IMR-90 (cell line): ENCODE measurements at places on chromosomes 3 and 15. TPM values are rescaled to one million over a fixed set of nuclear protein-coding genes. Genes with fewer than 3 reads are reported as not detected.

GUCA1C gene
- polyA plus RNA-seq = not detected in 2 replicates

PPP1R14D gene
- not detected in 2 replicates for polyA plus RNA-seq

GRCh38 chr3:29408676-29409075, 127.8 kb downstream of the RBMS3 start:
- H3K27me3 ChIP-seq = no peaks in the 10 kb centered on the region
- H3K4me3 ChIP-seq = no peak overlapping the region
- H3K4me1 ChIP-seq = peaks cover 4% of the 10 kb centered on the region; the same call in 1 of the 2 replicates
- no peak overlapping the region for H3K27ac ChIP-seq

HHLA2 gene
- polyA plus RNA-seq = not detected in 2 replicates

DNA sequence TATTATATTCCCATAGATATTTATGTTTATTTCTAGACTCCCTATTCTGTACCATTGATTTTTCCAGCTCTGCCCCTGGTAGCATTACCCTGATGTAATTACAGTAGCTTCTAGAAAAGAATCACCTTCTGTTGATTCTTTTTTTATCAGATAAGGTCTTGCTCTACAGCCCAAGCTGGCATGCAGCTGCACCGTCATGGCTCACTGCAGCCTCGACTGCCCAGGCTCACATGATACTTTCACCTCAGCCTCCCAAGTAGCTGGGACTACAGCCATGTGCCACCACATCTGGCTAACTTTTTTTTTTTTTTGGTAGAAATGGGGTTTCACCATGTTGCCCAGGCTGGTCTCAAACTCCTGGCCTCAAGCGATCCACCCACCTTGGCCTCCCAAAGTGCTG, 41.8 kb downstream of the SLC24A1 start:
- no peak overlapping the region for H3K27ac ChIP-seq
- no peaks in the 10 kb centered on the region for H3K27me3 ChIP-seq
- 0 out of 2 replicates have a peak, but pooled peaks cover 2% of the 10 kb centered on the region for H3K4me1 ChIP-seq
- H3K4me3 ChIP-seq = no peak overlapping the region

DNA sequence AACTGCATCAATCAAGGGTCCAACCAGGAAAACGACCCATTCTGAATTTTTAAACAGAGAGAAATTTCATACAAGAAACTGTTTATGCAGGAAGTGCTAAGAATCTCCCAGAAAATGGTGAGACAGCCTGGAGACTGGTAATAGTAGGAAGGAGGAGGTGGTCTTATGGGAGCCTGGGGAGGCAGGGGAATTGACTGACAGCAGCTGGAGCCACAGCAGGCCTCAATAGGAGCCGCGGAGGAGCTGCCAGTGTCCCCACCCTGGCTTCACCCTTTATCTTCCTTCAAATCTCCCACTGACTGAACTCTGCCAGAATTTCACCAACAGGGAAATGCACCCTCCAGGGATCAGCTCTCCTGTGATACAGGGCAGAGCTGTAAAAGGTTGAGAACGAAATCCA, 7.5 kb upstream of the C3orf80 start:
- H3K27ac ChIP-seq = no peak overlapping the region
- no peak overlapping the region for H3K4me3 ChIP-seq

DNA sequence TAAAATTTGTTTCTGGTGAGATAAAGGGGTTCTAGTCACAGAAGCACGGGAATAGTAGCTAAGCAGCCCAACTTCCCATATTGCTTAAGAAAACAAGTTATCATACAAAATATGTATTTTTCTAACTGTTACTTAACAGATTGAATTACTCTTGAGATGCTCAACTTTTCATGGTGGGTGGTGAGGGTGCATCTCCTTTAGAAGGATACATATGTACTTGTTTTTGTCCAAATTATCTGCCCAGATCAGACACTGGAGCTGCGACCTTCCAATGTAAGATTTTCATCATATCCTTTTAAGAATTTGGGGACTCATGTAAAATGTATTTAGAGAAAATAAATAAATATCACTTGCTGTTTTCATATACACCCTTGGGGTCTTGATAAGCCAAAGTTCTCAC, 252.2 kb upstream of the SOX2 start:
- no peak for DNase-seq
- no peak overlapping the region for H3K27ac ChIP-seq
- H3K27me3 ChIP-seq = no peaks in the 10 kb centered on the region
- H3K4me3 ChIP-seq = no peak overlapping the region
- H3K36me3 ChIP-seq = no peaks in the 10 kb centered on the region
- no peaks in the 10 kb centered on the region for H3K4me1 ChIP-seq

- H3K27me3 ChIP-seq = no peaks in the 10 kb centered on the region
- no peak overlapping the region for H3K4me3 ChIP-seq
- DNase-seq = no peak
- no peak overlapping the region for H3K27ac ChIP-seq
Observed at GRCh38 chr3:109339197-109339596, 1.9 kb upstream of the DPPA4 start.

DNA sequence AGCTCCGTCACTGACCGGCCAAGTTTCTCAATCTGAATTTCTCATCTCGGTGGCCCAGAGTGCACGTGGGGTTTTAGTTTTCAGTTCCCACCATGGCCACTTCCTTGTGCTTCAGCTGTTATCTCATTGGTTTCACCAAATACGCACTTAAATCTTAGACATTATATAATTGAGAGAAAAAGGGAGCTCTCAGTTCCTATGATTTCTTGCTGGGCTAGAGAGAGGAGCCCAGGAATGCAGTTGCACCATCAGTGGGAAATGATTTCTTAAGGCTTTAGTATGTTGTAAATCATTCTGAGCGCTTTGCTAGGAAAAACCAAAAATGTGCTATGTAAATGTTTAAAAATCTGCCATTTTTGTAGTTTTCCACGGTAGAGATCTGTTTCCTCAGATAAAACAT, 53.2 kb downstream of the OXNAD1 start:
- H3K4me1 ChIP-seq = peaks cover 21% of the 10 kb centered on the region
- no peaks in the 10 kb centered on the region for H3K27me3 ChIP-seq
- H3K27ac ChIP-seq = peak overlapping the region; percentile 91
- H3K4me3 ChIP-seq = no peak overlapping the region

- DNase-seq = no peak
- H3K27me3 ChIP-seq = no peaks in the 10 kb centered on the region
- H3K4me3 ChIP-seq = no peak overlapping the region
- no peaks in the 10 kb centered on the region for H3K4me1 ChIP-seq
Observed at GRCh38 chr3:21484828-21485144, 266.2 kb downstream of the ZNF385D start.

DNA sequence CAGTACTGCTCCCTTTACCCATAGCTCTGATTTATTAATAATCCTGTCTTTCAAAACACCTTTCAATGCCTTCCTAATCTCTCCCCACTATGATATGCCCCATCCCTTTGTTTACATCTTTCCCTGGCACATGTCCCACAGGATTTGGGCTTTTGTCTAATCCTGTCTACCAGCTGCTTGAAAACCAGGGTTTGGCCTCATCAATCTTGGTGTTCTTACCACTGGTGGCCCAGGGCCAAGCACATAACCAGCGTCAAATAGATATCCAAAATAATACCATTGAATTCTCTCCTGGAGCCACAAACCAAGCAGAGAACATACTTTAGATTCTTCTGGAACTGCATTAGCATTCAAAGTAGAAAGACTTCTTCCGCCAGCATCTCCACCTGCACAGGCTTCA, 104.8 kb upstream of the PPP2R3A start:
- H3K27me3 ChIP-seq = peaks cover 2% of the 10 kb centered on the region; the same call in 1 of the 2 replicates
- no peak overlapping the region for H3K27ac ChIP-seq
- no peaks in the 10 kb centered on the region for H3K36me3 ChIP-seq

DNA sequence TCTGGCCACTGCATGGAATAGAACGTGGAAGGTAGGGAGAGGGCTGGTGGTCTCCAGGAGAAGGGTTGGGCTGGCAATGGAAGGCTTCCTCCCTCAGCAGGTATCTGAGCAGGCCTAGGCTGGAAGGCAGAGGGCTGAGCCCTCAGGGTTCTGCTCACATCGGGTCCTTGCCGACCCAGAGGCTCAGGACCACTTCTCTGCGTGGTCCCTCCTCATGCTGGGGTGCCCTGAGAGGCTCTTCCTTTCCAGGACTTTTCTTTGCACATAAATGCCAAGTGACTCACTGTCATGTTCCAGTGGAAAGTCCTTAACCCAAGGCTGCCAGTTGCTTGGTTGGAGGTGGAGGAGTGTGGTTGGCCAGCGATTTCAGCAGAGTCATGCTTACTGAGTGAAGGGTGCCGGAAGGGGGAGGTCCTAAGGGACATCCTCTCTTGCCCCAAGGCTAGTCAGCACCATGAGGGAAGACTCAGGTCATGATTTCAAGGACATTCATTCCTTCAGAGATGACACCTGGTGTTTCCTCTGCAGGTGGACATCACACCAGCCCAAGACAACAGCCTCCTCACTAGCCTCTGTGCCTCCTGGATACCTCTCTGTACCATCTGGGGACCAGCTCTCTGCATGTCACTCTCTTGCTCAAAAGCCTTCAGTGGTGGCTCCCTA, 8.2 kb downstream of the SLC6A6 start:
- no peak overlapping the region for H3K4me3 ChIP-seq
- no peaks in the 10 kb centered on the region for H3K27me3 ChIP-seq
- peaks cover 35% of the 10 kb centered on the region for H3K4me1 ChIP-seq
- H3K36me3 ChIP-seq = peaks cover 18% of the 10 kb centered on the region
- peak overlapping the region; percentile 35 for H3K27ac ChIP-seq
- DNase-seq = peak; percentile 92

GRCh38 chr15:99692825-99693224, 40.4 kb downstream of the LYSMD4 start:
- peaks cover 21% of the 10 kb centered on the region for H3K36me3 ChIP-seq
- H3K27me3 ChIP-seq = no peaks in the 10 kb centered on the region
- no peak overlapping the region for H3K27ac ChIP-seq
- H3K4me3 ChIP-seq = no peak overlapping the region
- no peaks in the 10 kb centered on the region for H3K4me1 ChIP-seq

GRCh38 chr3:143237077-143237627, 117.6 kb downstream of the CHST2 start:
- H3K36me3 ChIP-seq = no peaks in the 10 kb centered on the region
- no peaks in the 10 kb centered on the region for H3K27me3 ChIP-seq
- DNase-seq = no peak
- H3K27ac ChIP-seq = no peak overlapping the region
- no peak overlapping the region for H3K4me3 ChIP-seq

DNA sequence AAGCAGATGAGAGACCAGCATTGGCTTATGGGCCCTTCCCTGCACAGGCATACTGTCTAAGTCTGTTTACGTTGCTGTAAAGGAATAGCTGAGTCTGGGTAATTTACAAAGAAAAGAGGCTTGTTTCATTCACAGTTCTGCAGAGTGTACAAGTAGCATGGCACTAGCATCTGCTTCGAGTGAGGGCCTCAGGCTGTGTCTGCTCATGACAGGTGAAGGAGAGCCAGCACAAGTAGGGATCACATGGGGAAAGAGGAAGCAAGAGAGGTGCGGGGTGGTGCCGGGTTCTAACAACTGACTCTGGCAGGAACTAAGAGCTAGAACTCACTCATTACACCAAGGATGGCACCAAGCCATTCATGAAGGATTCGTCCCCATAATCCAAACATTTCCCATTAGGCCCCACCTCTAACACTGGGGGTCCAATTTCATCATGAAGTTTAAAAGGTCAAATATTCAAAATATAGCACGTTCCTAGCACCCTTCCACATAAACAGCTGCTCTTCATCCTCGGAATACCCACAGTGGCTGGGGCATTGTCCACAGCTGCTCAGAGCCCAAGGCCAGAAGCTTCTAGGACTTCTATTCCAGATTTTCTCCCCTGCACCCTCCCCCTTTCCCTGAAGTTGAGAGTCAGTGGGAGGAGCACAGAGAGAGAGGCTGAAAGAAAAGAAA, 5.6 kb downstream of the RTP3 start:
- H3K4me1 ChIP-seq = peaks cover 30% of the 10 kb centered on the region
- H3K27me3 ChIP-seq = no peaks in the 10 kb centered on the region
- H3K4me3 ChIP-seq = no peak overlapping the region
- no peaks in the 10 kb centered on the region for H3K36me3 ChIP-seq
- peak; percentile 23 for DNase-seq

DNA sequence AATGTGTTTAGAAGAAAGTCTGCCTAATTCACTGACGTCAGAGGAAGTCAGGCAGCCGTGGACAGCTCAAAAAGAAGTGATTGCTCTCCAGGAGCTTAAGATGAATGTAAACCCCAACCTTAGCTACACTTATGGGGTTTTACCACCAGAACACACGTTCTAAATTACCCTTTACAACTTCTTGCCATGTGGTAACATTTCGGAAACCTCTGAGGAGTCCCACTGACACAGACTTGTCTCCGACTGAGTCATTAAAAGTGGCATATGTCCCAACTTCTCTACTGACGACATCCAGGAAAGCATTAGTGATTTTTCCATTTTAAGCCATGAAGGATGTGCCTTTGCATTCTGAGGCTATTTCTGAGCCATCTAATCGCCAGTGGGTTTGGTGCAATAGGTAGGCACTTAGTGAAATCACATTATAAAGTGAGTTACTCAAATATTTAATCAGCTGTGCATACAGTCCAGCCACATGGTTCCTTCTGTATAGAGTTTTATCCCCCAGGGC, 32.4 kb downstream of the C2CD4A start:
- peak; percentile 51 for DNase-seq
- no peaks in the 10 kb centered on the region for H3K36me3 ChIP-seq
- H3K27ac ChIP-seq = no peak overlapping the region

DNA sequence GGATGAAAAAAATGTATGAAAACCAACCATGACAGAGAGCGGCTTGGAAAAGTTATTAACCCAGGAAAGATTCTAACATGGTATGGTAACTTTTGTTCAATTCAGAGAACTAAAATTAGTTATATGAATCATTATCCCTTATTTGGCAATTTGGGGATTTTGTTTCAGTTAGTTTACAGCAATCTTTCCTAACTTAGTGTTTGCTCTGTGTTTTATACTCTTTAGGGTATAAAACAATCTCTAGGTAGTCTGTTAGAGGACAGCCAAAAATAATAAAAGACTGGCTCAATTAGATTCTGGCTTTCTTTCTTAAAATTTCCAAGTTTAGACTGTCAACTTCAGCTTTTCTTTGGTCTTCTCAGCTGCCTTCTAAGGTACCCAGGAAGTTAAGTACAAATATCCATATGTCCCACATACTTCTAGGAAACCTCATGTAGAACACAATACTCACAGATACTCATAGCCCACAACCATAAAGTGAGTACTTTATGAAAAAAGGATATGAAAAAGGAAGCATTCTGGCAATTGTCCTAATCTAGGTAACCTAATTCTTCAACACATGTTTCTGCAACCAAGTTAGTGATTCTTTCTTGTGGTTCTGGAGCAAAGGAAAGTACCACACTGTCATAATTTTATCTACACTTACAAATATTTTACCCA, 849.3 kb downstream of the ROBO1 start:
- 0 out of 2 replicates have a peak, but pooled peaks cover 3% of the 10 kb centered on the region for H3K4me1 ChIP-seq
- DNase-seq = peak; percentile 50
- no peaks in the 10 kb centered on the region for H3K27me3 ChIP-seq
- no peak overlapping the region for H3K4me3 ChIP-seq

- DNase-seq = no peak
- H3K27me3 ChIP-seq = peaks cover 2% of the 10 kb centered on the region; the same call in 1 of the 2 replicates
- H3K27ac ChIP-seq = no peak overlapping the region
- no peaks in the 10 kb centered on the region for H3K4me1 ChIP-seq
- no peaks in the 10 kb centered on the region for H3K36me3 ChIP-seq
Observed at GRCh38 chr3:176690083-176690869, 507.0 kb downstream of the TBL1XR1 start.

IL17RB gene
- 0.09 TPM in 1 of 2 replicates, not detected in the other for polyA plus RNA-seq

C3orf22 gene
- not detected in 2 replicates for polyA plus RNA-seq
